Endothelial cell (in vitro differentiated cells): ENCODE measurements at places on chromosomes 5 and 9. TPM values are rescaled to one million over a fixed set of nuclear protein-coding genes. Genes with fewer than 3 reads are reported as not detected.

The SDHA gene
- 73.5 TPM for total RNA-seq

The CBY3 gene
- not detected for total RNA-seq

The GARNL3 gene
- 3.3 TPM for total RNA-seq

The C5orf63 gene
- total RNA-seq = 2.0 TPM

The PCDHGA11 gene
- total RNA-seq = 10.8 TPM

GRCh38 chr5:80960531-80961375 is 590 bp downstream of the RASGRF2 start:
- DNase-seq = peak; percentile 35

DNA sequence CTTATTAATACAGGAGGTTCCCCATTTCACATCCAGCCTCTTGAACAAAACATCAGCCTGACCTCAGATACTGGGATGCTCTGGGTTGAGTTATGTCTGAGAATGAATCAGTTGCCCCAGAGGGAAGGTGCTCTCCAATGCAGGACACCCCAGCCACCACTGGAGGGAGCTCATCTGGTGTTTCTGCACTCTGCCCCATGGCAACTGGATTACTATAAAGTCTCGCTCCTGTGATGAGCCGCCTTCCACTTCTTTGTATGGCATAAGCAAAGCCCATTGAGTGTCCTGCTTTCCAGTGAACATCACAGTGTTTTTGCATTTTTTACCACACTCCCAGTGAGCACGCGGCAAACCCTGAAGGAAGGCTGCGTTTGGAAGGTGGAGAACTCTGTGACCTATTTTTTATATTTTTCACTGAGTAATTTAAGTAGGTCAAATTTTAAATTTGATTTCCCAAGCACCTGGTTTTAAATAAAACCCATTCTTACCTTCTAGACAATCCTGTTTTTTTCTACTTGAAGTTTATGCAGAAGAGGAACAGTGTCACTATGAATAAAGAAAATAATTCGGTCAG is 176.9 kb upstream of the WWC1 start:
- peak; percentile 66 for DNase-seq

GRCh38 chr9:131892902-131893500 is 153.1 kb upstream of the RAPGEF1 start:
- no peak for DNase-seq

DNA sequence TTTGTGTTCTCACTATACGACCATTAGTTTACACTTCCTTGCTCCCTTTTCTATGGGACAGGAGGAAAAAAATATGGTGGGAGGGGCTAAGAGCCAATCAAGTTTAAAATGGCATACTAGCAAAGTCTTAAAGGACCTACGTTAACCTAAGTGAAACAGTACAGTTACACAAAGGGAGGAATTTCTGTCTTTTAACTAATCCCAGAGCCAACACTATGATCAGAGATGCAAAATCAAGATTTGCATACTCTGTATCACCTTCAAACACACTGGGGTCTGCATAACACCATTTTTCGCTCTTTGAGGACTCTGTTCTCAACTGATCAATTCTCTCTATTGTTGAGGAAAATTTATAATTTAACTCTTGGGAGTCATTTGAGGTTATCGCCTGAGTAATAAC is 49.8 kb downstream of the ALDH1A1 start:
- no peak for DNase-seq

DNA sequence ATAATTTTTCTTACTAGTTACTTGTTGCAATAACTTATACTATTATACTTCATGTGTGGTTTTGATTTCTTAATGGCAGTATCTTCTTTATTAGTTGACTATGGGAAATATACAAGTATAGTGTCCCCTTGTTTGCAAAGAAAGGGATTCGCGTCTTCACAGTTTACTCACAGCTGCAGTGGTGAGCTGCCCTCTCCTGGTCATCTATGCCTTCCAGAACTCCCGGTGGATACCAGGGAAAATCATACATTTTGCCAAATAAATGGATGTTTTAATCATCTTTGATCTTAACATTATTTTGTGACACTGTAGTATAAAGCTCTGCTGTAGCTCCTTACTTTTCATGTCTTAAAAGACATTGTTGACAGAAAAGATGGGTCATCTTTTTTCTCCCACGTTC is 142.0 kb downstream of the ZCCHC7 start:
- peak; percentile 20 for DNase-seq

GRCh38 chr5:171595801-171596231 is 176.4 kb downstream of the FGF18 start:
- no peak for DNase-seq

DNA sequence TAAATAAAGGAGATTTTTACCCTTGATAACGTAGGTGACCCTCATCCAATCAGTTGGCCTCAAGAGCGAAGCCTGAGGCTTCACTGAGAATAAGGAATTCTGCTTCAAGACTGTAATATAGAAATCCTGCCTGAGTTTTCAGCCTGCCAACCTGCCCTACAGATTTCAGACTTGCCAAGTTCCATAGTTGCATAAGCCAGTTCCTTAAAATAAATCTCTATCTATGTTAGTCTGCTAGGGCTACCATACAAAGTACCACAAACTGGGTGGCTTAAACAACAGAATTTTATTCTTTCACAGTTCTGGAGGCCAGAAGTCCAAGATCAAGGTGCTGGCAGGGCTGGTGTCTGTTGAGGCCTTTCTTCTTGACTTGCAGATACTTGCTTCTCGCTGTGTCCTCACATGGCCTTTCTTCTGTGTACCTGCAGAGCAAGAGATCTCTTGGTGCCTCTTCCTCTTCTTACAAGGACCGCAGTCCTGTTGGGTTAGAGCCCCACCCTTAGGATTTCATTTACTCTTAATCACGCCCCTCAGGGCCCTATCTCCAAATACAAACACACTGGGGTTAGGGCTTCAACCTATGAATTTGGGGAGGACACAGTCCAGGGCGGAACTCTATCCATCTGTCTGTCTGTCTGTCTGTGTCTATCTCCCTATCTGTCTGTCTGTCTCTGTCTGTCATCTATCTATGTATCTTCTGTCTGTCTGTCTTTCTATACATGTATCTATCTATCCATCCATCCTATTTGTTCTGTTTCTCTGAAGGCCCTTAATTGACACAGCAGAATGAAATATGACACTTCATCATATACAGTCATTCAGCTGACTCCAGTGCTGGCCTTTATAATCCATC is 17.0 kb upstream of the CMBL start:
- no peak for DNase-seq

GRCh38 chr5:74801941-74802340 is 34.9 kb downstream of the NSA2 start:
- DNase-seq = no peak

DNA sequence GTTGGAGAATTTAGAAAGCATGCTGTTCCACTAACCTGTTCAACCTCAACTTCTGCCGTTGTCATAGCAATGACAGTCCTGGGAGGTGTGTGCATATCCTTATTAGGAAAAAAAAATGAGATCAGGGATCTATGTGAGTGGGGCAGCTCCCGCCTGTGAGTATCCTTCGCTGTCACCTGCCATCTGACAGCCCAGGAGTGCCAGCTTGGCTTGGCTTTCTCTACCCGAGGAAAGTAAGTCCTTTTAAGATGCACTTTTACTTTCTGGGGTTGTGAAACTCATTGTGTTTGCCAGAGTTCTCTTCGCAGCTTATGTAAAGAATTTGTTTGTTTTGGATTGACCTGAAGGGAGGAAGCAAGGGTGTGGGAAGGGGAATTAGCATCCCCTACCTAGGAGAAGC is 21.8 kb downstream of the PCDHAC2 start:
- no peak for DNase-seq

DNA sequence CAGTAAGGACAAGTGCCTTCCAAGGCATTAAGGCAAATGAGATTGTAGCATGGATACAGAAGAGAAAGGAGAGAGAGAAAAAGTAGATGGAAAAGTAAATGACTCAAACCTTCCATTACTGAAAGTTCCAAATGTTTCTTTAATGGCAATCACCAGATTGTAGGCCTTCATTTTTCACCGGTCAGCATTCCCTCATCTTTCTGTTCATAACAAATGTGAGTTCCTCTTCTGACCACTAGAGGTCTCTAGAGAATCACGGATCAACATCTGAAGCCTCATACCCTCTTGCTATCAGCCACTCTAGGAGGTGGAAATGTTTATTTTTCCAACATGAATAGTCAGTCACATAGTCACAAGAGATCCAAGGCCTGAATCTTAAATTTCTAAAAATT is 73.6 kb upstream of the RPS23 start:
- no peak for DNase-seq

DNA sequence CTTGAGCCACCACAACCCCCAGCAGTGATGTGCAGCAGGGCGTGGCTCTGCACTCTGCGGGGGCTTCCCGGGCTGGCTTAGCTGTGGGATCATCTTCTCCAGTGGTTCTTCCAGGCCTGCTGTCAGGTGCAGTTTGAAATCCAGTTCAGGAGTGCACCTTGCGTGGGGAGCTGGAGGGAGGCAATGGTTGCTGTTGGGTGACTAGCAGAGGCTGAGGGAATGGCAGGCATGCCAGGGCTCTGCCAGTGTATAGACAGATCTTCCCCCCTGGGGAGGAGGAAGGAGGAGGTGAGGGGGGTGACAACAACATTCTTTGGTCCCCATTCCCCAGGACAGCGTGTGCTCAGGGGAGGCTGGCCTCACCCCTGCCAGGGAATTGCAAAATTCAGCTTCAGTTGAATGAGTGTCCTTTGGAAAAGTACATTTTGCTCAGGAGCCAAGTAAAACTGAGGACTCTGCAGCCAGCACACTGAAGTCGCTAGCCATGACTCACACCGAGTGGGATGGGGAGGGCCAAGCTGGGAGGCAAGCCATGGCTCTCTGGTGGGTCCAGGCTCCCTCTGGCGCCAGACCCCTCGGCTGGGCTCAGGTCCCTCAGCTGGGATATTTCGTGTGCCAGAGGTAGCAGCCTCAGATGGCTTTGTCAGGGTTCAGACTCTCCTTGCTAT is 35.0 kb downstream of the ERGIC1 start:
- DNase-seq = no peak

DNA sequence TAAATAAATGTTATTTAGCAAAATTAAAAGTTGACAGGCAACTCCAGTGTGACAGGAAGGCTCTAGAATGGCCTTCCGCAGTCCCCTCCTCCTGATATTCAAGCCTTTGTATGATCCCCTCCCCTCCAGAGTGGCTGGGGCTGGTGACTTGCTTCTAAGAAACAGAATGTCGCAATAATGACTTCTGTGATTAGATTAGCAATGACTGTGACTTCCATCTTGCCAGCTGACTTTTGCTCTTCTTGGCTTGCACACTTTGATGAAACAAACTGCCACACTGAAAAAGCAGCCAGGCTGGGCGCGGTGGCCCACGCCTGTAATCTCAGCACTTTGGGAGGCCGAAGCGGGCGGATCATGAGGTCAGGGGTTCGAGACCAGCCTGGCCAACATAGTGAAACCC is 106.5 kb upstream of the LARP1 start:
- no peak for DNase-seq

DNA sequence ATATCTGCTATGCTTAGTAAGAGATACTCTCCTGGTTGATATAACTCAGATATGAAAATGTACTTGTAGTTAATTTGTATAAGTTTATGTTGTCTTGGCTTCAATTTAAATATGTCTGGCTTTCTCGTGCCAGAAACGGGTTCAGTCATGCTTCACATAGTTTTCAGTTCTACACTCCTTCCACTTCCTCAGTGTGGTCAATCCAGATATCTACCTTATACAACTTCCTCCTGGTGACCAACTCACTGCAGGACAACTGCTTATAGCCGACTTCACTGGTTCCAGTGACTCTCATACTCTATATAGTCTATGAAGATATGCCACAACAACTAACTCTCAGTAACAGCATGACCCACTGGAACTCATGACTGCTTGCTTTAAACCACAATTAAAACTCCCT is 690.4 kb downstream of the SLCO4C1 start:
- no peak for DNase-seq

GRCh38 chr5:14935341-14935740 is 63.8 kb upstream of the ANKH start:
- no peak for DNase-seq

- no peak for DNase-seq
Observed at GRCh38 chr5:172859966-172860365, 25.9 kb downstream of the ERGIC1 start.

DNA sequence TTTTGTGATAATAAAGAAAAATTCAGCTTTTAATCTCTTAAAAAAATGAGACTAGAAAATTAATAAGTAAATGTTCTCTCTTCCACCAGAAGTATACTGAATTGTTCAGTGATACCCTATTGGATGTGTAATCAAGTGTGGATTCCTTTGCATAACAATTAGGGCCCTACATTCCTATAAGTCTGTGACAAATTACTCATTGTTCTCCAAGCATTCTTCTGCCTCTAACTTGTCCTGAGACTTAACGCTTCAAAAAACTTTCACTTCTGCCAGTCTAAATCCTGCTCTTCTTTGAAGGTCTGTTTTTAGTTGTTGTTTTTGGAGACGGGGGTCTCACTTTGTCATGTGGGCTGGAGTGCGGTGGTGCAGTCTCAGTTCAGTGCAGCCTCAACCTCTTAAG is 9.2 kb upstream of the DDX46 start:
- no peak for DNase-seq

DNA sequence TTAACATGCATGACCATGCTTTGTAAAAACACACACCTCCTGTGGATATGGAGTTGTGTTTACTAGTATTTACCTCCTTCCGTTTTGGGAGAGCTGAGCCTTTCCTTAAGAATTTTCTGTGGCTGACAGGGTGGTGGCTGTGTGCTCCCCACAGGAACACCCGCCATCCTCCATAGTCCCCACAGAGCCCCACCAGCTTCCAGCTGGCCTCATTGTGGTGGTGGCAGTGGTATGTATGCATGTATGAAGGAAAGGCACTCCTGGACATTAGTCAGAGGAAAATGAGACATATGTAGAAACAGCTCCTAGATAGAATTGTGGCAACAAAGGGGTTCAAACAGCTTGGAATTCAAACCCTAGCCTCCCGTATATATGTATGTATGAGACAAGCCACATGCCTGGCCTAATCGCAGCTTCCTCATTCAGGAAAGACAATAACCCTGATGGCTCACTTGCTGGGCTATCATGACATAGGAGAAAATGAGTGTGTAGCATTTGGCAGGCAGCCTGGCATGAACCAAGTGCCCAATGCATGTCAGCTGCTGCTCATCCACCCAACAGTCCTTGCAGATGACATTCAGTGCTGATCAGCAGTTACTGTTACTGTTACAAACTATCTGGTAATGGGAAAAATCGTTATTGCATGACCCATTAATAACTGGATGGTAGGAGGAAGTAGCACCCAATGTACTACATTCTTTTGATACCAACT is 459.7 kb downstream of the EBF1 start:
- no peak for DNase-seq

GRCh38 chr5:151021746-151022145 is 1.4 kb downstream of the GPX3 start:
- DNase-seq = no peak
